NCI-H1048 (cell line): ENCODE measurements at places on chromosomes 3 and 15.

- no peak for DNase-seq
Observed at GRCh38 chr15:23437673-23438072, 9.4 kb downstream of the GOLGA6L2 start.

DNA sequence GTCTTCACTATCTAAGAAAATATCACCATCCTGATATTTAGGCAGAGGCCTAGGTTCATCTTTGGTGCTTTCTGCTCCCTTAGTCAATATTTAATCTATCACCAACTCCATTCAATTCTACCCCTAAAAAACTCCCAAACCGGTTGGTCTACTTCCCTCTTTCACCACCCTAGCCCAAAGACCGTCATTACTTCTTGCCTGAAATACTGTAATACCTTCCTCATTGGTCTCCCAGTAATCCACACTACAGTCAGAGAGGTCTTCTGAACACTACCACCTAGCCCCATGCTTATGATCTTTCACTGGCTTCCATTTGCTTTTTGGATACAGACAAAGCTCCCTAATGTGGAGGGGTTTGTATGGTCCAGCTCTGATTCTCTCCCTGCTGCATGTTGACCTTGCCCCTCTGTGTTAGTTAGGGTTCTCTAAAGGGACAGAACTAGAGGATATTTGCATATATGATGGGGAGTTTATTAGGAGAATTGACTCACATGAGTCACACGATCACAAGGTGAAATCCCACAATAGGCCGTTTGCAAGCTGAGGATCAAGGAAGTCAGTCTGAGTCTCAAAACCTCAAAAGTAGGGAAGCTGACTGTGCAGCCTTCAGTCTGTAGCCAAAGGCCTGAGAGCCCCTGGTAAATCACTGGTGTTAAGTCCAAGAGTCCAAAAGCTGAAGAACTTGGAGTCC lies 36.4 kb upstream of the ATP2C1 start:
- no peak for DNase-seq

DNA sequence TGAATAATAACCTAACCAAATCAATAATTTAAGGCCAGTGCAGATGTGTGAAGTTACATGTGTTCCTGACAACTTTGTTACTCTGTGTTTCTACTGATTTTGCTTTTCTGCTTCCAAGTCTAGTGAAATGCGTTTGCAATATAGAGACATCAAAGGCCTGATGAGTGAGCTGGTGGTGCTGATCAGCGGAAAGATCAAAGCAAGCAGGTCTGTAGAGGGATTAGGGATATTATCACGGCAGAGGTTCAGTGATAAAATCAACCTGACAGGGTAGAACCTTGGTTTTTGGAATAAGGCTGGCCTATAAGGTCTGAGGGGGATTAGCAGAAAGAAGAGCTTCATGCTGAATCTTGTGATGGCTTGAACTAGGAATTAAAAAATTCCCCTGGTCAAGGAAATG lies 111.7 kb downstream of the EDEM1 start:
- no peak for DNase-seq

- no peak for DNase-seq
Observed at GRCh38 chr15:65204236-65204930, 6.9 kb downstream of the CILP start.

DNA sequence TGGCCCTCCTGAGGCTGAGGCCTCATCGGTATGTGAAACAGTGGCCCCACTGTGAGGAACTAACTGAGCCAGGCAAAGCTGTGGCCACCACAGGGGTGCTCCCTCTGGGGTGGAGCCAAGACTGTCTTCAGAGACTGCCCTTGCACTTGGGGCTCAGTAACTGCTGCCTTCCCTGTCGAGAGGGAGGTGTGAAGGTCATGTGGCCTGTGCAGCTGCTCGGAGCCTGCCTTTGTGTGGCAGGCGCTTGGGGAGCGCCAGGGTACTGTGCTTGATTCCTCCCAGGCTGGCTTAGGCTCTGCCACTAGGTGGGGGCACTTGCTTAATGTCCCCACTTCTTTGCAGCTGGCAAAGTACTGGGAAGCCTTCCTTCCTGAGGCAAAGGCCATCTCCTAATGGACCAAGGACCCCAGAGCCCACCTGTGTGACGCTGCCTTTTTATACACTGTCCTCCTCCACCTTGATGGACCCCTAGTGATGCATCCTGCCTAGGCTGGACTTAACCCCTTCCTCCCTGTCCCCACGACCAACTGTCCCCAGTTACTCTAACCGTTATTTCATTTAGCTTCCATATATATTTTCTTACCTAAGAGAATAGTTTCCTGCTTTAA lies 14.2 kb upstream of the SNX22 start:
- DNase-seq = no peak

DNA sequence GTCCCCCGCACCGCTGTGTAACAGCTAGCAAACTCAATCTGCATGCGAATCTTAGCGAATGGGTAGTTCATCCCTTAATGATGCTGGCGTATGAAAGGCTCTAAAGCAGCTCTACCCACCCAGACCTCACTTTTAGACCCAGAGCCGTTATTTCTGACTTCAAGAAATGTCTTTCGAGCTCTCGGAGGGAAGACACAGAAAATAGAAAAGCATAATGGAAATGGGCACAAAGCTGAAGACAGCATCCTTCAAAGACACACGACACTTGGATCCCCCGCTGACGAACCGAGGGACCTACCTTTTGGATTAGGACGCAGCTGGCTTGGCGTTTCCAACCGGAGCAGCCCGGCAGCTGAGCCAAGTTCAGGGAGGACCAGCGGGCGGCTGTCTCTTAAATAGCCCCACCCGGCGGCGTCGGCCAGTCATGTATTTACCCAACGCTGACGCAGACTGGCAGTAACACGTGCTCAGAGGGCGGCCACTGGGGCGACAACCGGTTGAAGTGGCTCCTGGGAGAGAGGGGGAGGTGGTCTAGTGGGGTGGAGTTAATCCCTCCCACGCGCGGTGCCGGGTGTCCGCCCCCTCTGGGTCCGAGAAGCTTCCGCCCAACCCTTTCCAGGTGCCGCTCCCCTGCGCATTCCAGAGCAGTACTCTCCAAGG lies 1.5 kb downstream of the CCK start:
- no peak for DNase-seq

DNA sequence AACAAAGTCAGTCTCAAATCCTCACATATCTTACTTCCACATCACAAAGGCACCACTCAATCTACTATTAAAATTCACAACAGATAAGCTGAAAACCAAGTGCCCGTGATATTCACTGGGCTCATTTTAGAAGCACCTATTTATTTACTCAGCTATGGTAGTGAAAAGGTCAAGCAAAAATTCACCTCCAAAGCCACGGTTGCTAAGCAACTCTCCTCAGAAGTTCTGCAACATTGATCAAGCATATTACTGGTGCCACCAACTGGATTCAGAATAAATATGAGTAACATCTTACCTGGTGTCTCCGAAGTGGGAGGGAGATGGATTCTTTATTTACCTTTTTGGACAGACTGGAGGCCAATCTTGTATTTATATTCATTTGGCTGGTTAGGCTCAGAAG lies 714.8 kb downstream of the FHIT start:
- DNase-seq = no peak

GRCh38 chr15:69314131-69314530 lies 15.4 kb downstream of the PAQR5 start:
- no peak for DNase-seq

- no peak for DNase-seq
Observed at GRCh38 chr15:42880121-42880520, 40.5 kb downstream of the TTBK2 start.
